ENCODE measurements at places on chromosomes 2 and 18.

DNA sequence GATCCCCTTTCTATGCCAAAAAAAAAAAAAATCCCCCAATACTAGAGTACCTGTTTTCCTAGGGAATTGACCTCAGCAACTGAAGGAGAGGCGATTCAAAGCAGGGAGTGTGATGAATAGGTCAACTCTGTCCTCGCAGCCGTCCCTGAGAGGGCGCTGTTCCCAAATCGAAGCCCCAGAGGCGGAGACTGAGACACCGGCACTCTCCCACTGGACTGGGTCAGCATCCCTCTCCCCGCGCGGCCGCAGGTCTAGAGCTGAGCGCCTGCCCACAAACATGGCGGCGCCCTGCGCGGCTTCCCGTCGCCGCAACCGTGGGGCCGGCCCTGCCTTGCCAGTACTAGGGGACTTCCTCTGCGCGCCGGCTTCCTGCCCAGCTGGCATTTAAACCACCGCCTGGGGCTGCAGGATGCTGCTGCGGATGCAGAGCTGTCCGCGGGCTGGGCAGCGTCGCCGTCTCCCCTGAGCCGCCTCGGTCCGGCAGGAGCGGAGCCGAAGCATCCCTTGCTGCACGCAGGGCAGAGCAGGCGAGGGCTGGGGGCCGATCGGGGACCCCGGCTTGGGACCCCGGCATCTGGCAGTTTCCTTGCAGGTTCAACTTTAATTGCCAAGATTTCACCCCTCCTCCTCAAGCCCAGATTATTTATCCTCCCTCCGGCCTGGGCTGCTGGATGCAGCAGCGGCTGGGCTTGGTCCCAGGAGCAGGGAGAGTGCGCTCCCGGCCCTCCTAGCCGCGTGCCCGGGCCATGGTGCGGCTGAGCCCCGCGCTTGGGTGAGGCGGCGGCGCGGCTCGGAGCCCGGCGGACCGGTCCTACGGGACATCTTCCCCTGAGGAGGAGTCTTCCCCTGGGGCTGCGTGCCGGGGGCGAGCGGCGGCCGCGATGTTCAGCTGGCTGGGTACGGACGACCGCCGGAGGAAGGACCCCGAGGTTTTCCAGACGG lies at the start of gene EHD3:
Gene EHD3 (plus strand): TSS at position 412 of the 942 bp plus-strand sequence. CDS start 470 bp downstream, at position 882.
- DNase-seq, result peak; percentile 79

- DNase-seq, result no peak
These were observed 262.5 kb downstream of the CDH20 start for GRCh38 chr18:61595615-61596251.

GRCh38 chr2:16726577-16726976 lies 60.9 kb upstream of the CYRIA start:
- DNase-seq, result no peak

GRCh38 chr2:10597956-10598355 lies 91.8 kb downstream of the NOL10 start:
- DNase-seq, result no peak

GRCh38 chr2:11635141-11635540 lies 34.9 kb downstream of the NTSR2 start:
- DNase-seq, result no peak

- no peak for DNase-seq
These were observed 2.7 kb downstream of the TNS1 start for GRCh38 chr2:218000136-218000535.

DNA sequence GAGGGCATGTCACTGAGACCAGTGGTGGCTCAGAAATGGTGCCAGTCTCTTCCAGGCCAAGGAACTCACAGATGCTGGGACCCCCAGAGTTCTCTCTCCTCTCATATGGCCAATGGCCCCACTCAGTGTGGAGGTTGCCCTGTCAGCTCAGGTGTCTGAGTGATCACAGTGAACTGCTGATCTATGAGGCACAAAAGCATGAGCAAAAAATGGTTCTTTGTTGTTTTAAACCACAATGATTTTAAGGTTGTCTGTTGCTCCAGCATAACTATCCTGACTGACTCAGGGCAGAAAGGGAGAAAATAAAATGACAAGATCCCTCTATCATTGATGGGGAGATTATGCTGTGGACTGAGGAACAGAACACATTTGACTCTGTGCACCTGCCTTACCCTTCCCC lies 57.8 kb downstream of the FBLN7 start:
- no peak for DNase-seq

DNA sequence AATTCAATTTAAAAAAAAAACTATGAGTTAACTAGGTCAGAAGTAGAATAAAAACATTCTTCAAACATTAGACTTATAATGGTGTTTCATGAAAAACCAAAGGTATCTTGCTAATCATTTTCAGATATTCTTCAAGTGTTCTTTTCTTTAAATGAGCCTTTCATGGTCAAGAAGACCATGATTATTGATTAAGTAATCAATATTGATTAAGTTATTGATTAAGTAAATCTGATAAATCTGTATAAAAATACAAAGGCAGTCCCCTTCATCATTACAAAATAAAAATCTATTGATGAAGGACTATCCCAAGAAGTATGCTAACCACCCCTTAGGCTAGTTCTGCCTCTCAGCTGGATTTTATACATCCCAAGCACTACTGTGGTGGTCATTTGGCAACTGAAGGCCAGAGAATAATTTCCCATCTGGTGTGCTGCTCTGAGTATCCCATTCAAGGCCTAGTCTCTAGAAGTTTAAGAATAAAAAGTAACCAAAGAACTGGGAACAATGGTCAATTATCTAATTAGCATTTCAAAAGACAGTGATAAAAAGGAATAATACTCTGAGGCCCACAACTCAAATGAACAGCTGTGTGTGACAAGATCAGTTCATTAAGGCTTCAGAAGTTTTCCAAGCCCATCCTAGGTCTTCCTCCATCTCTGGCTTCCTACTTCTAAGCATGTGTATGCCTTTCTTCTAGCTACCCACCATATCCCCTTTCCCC lies 63.5 kb downstream of the TCF4 start:
- no peak for DNase-seq

DNA sequence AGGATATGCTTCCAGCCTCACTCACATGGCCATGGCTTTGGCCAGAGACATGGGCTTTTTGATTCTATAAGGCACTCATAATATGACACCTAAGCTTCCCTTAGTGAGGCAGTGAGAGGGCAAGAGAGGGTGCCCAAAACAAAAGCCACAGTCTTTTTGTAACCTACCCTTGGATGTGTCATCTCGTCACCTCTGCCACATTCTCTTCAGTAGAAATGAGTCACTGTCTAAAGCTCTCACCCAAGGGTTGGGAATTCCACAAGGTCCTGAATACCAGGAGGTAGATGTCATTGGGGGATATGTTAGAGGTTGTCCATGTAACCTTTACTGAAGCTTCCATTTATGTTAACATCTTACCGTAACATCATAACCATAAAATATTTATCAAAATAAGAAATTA lies 108.4 kb downstream of the ALMS1 start:
- DNase-seq, result no peak

- peak; percentile 74 for DNase-seq
These were observed 1.4 kb downstream of the PSD4 start for GRCh38 chr2:113175042-113175628.

DNA sequence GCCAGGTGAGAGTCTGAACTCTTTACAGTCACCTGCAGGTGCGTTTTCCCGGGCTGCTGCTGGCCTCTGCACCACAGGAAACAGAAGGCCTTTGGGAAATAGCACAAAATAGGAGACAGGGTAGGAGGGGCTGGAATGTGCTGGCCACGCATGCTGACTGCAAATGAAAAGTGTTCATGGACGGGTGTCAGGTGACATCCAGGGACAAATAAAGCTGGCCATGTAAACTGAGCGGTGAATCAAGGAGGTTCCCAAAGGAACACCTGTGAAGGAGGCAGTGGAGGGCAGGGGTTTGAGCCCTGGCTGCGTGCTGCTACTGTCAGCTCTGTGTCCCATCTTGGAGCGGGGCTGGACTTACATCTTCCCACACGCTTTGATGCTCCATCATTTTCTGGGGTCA lies 42.4 kb upstream of the GBX2 start:
- DNase-seq, result no peak

GRCh38 chr18:35841283-35841682 lies 131.2 kb upstream of the RMP24 start:
- DNase-seq, result no peak

- DNase-seq, result no peak
These were observed 20.5 kb downstream of the THAP4 start for GRCh38 chr2:241616168-241617125.

DNA sequence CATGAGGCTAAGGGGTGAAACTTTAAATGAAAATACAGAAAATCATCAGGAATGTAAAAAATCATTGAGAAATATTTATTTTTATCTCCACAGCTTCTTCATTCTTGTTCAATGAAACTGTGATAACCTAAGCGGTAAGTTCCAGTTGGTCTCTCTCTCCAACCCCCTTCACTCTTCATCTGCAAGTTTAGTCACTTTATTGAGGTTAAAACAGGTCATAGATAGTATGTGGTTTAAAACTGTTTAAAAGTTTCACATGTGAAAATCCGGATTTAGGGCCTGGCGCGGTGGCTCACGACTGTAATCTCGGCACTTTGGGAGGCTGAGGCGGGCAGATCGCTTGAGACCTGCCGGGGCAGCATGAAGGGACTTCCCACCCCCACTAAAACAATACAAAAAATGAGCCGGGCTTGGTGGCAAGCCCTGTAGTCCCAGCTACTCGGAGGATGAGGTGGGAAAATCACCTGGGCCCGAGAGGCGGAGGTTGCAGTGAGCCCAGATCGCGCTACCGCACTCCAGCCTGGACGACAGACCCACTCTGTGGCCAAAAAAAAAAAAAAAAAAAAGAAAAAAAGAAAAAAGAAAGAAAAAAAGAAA lies 1.6 kb upstream of the PHLPP1 start:
- DNase-seq, result no peak

GRCh38 chr2:179711375-179711774 lies 150.0 kb downstream of the ZNF385B start:
- DNase-seq, result no peak

- DNase-seq, result peak; percentile 46
These were observed 11.4 kb downstream of the ARL6IP6 start for GRCh38 chr2:152729844-152730243.

GRCh38 chr18:68489013-68489792 lies 225.7 kb downstream of the TMX3 start:
- no peak for DNase-seq

GRCh38 chr18:67980241-67980640 lies 463.7 kb upstream of the DSEL start:
- DNase-seq, result no peak

DNA sequence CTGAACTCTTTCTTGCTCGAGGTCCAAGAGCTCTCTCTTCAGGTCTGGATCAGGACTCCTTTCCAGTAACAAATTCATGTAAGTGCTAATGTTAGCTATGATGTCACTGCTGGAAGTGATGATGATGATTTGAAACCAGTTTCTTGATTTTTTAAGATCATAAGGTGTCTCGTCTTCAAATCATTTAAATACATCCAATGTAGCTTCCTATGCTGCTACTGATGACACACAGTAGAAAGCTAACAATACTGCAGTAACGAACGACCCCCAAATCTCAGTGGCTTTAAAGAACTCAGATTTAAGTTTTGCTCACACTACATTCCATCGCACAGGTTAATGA lies 13.0 kb upstream of the LTBP1 start:
- no peak for DNase-seq

DNA sequence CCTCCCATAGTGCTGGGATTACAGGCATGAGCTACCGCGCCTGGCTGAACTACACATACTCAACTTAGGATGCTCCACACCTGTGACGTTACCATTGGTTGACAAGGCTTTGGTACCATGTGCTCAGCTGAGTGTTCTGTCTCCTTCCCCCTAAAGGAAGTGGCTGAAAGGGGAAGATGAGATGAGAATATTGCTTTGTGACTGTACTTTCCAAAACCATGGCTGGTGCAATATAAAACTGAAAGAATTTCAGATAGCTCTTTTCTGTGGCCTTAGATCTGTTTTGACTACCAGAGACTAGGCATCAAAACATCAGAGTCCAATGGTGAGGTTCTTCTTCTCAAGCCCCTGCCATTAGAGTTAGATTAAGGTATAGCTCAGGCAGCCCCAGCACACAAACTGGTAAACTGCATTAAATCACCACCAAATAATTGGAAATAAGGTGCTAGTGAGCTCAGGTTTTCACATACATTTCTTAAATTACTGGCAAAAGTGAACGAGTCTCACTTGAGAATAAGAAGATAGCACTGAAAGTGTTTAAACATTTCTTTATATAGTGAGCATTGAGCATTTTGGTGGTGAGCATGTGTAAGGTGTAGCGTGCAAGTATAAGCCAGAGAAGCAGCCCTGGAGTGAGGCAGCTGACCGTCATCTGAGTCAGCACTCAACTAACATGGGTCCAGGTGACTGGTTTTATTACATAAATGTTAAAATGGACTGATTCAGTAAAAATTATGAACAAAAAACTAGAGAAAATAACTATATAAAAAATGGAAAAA lies 113.5 kb upstream of the FZD5 start:
- no peak for DNase-seq

- peak; percentile 89 for DNase-seq
These were observed 7.5 kb downstream of the SERTAD2 start for GRCh38 chr2:64646007-64646880.

- DNase-seq, result no peak
These were observed 1582.9 kb upstream of the NXPH2 start for GRCh38 chr2:140363131-140363530.

DNA sequence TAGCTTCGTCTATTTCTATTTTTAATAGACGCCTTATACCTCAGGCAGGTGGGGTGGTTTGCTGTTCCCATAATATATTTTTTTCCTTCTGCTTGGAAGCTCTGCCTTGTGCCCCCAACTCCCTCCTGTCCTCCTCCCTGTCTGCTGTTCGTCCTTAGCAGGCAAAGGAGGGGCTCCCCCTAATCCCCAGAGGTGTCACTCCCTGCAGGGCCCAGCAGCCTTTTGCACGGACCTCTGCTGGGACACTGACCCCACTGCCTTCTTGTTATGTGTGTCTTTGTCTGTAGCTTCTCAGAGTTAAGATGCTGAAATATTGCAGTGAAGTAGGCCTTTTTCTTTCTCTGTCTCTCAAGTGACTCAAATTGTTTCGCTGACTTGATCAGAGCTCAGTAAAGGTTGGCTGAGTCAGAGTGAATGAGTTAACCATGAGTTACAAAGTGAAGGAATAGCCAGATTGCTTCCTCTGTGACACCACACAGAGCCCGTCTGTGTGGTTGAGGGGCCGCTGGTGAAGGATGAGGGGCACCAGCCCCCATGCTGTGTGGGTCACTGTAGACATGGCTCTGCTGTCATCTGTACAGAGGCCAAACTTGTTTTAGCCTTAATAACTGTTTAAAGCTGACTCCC lies 47.7 kb downstream of the PRKCE start:
- DNase-seq, result no peak

GRCh38 chr18:50287028-50287440 lies 458 bp downstream of the CXXC1 start:
- DNase-seq, result no peak

- no peak for DNase-seq
These were observed 18.4 kb upstream of the KANSL1L start for GRCh38 chr2:210189452-210190138.

DNA sequence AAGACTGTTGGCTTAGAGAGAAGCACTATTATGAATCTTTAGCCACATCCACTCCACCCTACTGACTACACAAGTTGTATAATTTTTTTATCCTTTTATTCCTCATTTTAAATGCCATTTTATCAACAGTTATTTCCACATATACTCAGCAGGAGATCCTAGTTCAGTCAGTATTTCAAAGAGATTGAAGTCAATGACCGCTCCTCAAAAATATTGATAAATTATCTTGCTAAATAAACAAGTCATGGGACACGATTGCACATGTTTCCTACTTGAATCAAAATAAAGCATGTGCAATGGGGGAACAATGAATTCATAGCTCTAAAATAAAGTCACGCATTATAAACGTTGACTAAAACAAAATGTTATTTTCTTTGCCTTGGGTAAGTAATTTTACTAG lies 496.5 kb downstream of the LRRTM4 start:
- DNase-seq, result no peak

GRCh38 chr18:35131387-35132020 lies 90.3 kb downstream of the MAPRE2 start:
- DNase-seq, result no peak

Data from NB4 (cell line).